Heart right ventricle (tissue), 16 donors: ENCODE measurements at places on chromosomes 2 and 18. TPM values are rescaled to one million over a fixed set of nuclear protein-coding genes. Genes with fewer than 3 reads are reported as not detected.

Gene ADAM23
- polyA plus RNA-seq, result 11.9 TPM

DNA sequence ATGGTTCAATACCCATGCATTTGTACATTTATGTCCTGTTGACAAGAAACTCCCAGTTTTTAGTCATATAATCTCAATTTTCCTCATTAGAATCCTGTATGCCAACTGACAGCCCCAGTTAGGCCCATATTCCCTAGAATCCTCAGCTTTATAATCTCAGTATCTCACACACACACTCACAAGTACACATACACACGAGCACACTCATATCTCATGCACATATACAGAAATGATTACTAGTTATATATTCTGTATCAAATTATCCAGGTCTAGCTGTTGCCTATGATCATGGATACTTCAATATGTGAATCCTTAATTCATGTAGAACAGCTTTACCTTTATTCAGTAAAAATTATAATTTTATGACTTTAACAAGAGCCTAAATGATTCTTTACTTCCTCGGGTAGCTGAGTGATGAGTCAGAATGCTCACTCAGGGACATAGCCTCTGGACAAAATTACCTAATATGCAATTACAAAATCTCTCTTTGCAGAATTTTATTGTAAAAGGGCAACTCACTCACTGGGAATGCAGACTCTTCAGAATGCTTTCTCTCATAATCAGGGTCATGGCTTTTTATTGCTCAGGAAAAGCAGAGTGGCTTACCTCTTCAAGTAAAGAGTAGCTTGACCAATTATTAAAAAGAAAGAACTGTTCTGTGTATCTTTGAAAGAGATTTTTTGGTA is 193.6 kb upstream of the PIK3C3 start:
- no peak for DNase-seq

DNA sequence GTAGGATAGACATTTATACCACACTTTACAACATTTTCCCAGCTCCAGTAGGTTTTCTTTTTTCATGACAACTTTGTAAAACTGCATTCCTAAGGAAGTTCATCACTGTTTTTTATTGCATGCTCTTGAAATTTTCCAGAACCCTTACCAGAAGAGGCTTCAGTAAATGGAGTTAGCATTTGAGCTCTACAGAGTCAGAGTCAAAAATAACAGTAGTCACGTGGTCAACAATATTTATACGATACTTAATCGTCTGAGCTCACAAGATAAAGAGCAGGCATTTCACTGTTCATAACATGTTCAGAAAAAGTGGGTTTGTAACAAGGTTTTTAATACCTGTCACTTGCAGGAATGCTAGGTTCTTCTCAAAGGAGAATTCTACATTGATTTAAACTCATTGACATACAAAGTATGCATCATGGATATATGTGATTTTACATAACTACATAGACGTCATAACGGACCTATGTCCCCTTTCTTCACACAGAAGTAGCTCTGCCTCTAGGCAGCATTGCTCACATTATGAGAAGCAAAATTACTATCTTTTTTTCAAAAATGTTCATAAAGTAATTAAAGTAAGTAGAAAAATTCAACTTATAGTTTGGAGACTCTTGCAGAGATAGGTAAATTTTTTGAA is 187.0 kb upstream of the COL3A1 start:
- no peak for DNase-seq

Gene PRSS56
- polyA plus RNA-seq, result 0.15 TPM

GRCh38 chr18:48342581-48342980 is 66.6 kb downstream of the ZBTB7C start:
- DNase-seq, result no peak

DNA sequence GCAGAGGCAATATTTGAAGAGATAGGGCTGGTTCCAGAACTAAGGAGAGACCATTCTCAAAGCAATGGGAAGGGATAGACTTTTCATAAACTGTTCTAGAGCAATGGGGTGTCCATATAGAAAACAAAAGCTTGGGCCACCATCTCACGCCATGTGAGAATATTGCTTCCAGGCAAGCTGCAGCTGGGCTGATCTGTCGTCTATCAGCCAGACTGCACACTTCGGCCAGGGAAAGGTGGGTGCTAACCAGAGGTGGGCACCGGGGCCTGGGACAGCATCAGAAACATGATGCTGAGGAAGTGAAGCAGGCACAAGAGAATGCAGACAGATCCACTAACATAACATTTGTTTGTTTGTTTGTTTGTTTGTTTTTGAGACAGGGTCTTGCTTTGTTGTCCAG is 43.7 kb downstream of the MYO7B start:
- peak; percentile 1 for DNase-seq

Gene CXCR1
- 0.10 TPM for polyA plus RNA-seq

Gene NRBP1
- polyA plus RNA-seq, result 25.5 TPM

DNA sequence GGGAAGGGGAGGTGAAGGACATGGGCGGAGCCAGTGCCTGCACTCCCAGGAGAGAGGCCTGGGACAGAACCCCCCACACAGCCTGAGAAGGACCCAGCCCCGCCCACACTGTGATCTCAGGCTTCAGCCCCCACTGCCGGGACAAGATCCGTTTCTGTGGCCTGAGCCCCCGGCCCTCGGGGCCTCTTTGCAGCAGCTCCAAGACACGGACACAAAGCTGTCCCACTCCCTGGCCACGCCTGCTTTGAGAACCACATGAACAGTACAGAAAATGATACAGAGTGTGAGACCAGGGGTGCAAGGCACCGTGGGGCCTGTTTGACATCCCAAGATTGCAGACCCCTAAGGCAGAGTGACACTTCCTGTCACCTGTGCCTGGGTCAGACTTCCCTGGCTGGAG is 74.5 kb downstream of the TWIST2 start:
- no peak for DNase-seq

Gene MBD2
- polyA plus RNA-seq, result 27.9 TPM

- DNase-seq, result peak; percentile 29
Measured at GRCh38 chr2:62856228-62857040, 150.9 kb downstream of the EHBP1 start.

DNA sequence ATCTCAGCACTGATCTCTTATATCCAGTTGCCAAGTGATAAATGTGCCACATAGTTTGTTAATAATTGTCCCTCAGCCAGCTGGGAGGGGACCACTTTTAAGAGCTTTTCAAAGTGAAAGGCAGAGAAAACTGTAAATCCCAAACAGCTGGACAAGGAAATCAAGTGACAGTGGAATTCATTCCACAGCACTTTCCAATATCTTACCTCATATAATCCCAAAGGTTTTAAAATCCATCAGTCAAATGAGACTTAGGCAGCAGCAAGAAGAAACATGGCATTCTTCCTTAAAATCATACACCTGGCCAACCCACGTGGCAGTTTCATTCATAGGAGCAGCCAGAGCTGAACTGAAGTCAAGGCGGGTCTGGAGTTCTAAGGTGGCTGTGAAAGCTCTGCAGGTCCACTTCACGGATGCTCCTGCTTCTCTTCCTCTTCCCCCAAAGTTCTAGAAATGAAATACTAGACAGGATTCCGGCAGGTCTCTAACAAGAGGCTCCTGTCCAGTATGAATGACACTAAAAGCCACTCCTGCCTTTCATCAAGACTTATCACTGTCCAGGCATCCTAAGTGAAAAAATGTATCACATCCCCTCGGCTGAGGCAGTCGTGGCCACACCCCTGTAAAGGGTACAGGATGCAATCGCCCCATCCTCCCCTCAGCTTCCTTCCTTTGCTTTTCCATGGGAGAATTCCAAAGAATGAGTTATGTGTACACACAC is 190.4 kb upstream of the STK17B start:
- peak; percentile 41 for DNase-seq

- no peak for DNase-seq
Measured at GRCh38 chr2:227862227-227862740, 9.1 kb upstream of the DAW1 start.

Gene SH3YL1
- polyA plus RNA-seq, result 39.1 TPM

- no peak for DNase-seq
Measured at GRCh38 chr2:15511686-15512085, 49.4 kb downstream of the NBAS start.

- no peak for DNase-seq
Measured at GRCh38 chr2:157460384-157460837, 16.5 kb upstream of the CYTIP start.

DNA sequence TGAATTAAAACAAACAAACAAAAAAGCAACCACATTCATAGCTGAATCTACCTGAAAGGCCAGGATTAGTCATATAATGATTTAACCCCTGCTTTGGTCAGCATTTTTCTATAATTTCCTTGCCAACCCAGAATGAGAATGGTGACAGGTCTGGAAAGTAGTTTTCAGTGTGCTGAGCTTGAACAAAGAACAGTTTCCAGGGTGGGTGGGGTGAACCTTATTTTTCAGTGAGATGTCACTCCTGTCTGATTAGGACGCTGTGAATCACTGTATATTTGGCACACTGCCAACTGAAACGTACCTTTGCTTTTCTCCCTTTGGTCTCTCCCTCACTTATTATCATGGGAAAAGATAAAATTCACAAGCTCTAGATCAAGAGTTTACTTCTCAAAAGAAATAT is 35.0 kb upstream of the DSC1 start:
- no peak for DNase-seq

Gene KCNK3
- 3.3 TPM for polyA plus RNA-seq

DNA sequence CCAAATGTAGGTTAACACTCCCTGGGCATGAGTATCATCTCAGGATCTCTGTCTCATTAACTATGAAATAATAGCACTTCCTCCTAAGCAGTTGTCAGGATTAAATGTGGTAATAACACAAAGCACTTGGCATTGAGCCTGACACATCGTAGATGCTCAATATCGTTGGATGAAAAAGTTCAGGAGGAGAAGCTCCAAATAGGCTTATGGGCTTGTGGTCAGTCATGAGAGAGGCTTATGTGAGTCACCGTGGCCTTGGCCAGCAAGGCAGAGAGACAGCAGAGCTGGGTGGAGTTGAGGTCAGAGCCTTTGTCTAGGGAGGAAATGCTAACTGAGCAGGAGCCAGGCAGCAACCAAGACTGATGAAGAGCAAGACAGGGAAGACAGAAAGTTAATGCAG is 68.3 kb upstream of the PPM1B start:
- DNase-seq, result peak; percentile 34

- no peak for DNase-seq
Measured at GRCh38 chr2:98296440-98296839, 49.8 kb upstream of the CNGA3 start.

DNA sequence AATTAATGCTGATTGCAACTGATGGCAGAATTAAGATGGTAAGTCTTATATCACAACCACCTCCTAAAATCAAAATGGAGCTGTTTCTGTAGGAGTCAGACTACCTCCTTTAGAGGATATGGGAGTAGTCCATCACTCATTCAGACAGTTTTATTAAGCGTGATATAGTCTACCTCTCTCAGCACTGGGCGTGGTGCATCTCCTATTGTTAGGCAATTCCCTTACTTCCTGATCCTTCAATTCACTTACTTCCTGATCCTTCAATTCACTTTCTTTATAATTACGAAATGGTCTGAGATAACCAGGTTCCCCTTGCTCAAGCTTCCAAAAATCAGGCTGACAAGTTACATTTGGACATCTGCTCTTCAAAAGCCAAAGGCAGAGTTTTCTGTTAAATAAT is 31.9 kb downstream of the ATP8B1 start:
- no peak for DNase-seq

DNA sequence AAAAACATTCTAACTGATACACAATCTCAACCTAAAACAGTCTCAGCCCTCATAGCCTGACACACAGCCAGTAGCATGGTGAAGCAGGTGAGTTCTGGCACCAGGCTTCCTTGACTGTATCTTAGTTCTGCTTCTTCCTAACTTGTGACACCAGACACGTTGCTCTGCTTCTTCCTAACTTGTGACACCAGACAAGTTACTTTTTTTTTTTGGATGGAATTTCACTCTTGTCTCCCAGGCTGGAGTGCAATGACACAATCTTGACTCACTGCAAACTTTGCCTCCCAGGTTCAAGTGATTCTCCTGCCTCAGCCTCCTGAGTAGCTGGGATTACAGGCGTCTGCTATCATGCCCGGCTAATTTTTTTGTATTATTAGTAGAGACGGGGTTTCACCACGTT is 6.7 kb upstream of the ATG16L1 start:
- no peak for DNase-seq

Gene EVX2
- not detected for polyA plus RNA-seq

DNA sequence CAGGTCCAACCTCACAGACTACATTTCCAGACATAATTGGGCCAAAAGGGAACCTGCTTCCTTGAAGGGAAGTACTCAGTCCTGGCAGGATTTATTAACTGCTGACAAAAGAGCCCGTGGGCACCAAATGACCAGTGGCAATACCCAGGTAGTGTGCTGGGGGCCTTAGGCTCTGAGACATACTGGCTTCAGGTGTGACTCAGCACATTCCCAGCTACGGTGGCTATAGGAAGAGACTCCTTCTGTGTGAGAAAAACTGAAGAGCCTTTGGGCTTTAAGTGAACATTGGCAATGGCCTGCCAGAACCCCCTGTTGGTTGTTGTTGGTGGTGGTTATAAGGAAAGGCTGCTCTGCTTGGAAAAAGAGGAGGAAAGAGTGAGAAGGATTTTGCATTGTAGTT is 401.8 kb downstream of the KCNJ3 start:
- no peak for DNase-seq

GRCh38 chr2:145860083-145860482 is 1340.2 kb upstream of the ZEB2 start:
- no peak for DNase-seq

Gene TSPYL6
- 0.22 TPM for polyA plus RNA-seq

GRCh38 chr2:155692856-155693255 is 639.7 kb downstream of the NR4A2 start:
- DNase-seq, result no peak

Gene RGPD3
- polyA plus RNA-seq, result 0.06 TPM

DNA sequence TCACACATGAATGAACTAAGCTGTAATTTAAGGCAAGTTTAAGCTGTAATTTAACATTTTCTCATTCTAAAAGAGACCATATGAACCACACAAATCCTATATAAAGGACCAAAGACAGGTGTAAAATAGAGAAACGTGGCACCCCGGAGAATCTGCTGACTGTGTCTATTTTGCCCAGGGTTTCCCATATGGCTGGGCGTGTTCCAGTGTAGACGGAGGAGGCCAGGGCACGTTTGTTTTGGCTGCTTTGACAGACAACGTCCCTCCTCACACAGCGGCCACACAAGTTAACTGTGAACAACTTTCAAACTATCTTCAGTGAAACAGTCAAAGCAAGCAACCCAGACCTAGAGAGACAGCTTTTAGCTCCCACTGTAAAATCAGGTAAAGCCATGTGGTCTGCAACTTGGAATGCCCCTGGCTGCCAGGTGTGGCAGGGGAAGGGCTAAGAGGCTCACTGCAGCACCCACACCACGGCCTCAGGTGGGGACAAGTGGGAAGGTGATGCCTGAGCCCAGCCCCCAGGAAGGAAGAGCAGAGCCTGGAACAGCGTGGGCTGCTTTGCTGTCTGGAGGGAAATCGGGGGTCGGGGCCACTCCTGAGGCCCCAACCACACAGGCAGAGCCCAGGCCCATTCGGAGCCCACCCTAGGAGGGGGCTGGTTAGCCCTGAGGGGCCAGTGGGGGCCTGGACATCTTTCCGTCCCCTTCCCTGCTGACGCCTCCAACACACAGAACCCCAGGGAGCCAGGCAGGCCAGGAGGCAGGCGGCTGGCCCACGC is 40.7 kb downstream of the SLC66A2 start:
- DNase-seq, result no peak

DNA sequence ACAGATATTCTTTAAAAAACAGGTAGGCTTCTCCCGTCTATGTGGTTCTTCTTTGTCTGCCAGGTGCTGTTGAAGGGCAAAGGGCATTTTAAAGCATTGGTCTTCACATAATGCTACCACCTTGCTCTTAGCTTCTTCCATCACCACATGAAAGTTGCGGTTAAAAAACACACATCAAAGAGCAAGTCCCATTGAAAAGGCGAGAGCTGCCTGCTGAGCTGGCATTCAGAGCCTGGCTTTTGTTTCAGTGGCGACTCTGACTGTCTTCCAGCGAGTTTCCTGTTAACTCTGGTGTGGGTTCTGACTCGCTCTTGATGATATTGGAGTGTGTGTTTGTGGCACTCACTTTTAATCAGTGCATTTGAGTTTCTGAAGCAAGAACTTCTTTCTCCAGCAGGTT is 624.9 kb upstream of the FANCL start:
- DNase-seq, result no peak
